ENCODE measurements at places on chromosomes 4 and X. TPM values are rescaled to one million over a fixed set of nuclear protein-coding genes. Genes with fewer than 3 reads are reported as not detected.

Gene PAGE1
- not detected for total RNA-seq

Gene ASB12
- 0.22 TPM for total RNA-seq

Gene CLOCK
- total RNA-seq = 16.0 TPM

Gene PAGE2
- total RNA-seq = not detected

Gene VGLL1
- total RNA-seq = 0.24 TPM

Gene PRDM5
- 24.1 TPM for total RNA-seq

Gene DMP1
- total RNA-seq = not detected

Gene SCML2
- total RNA-seq = 7.1 TPM

Gene NAT8L
- total RNA-seq = 20.7 TPM

Gene MBNL3
- 9.7 TPM for total RNA-seq

Gene ATOH1
- 0.36 TPM for total RNA-seq

GRCh38 chr4:141158219-141158618 lies 24.9 kb upstream of the RNF150 start:
- H3K27me3 ChIP-seq = no peaks in the 10 kb centered on the region
- DNase-seq = no peak
- no peak overlapping the region for H3K27ac ChIP-seq
- no peaks in the 10 kb centered on the region for H3K4me1 ChIP-seq
- peaks cover 1% of the 10 kb centered on the region for H3K36me3 ChIP-seq
- no peak overlapping the region for H3K4me3 ChIP-seq

DNA sequence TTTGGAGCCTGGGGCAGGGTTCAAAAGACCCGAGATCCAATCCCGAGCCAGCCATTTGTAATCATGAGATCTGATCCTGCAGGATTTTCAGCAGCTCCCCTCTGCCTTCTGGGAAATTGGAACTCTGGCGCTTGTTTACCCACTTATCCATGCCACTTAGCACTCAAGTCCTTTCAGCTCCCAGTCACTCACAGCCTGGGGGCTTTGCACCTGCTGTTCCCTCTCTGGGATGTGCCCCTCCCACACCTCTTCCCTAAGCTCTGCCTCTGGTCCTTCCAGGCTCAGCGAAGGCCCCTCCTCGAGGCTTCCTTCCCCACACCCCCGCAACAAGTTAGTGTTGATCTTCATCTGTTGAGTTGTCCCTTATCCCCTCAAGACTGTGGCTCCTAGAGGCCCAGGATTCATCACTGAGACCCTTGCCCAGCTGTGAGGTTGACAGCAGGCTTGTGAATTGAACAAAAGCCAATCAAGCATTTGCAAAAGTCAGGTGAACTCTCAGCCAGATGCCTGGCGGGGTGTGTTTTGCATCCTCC lies 99.1 kb upstream of the AFAP1 start:
- no peak overlapping the region for H3K4me3 ChIP-seq
- H3K27ac ChIP-seq = no peak overlapping the region
- peaks cover 4% of the 10 kb centered on the region for H3K27me3 ChIP-seq
- no peak for DNase-seq
- H3K4me1 ChIP-seq = peaks cover 11% of the 10 kb centered on the region

DNA sequence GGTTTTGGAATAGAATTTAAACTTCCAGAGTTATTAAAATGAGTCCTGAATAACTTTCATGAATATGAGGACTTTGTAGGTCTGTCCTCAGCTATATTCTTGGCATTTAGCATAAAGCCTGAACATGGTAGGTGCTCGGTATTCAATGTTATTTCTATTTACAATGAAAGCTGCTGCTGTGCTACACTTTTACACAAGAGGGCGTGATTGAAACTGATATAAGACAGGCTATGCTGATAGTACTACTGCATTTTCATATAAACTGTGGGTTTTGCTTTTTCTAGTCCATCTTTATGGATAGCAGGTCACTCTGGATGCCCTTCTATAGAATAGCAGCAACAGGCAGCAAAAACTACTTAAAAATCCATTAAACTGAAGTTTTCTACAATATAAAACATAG lies 12.3 kb upstream of the GNPDA2 start:
- H3K36me3 ChIP-seq = no peaks in the 10 kb centered on the region
- no peaks in the 10 kb centered on the region for H3K4me1 ChIP-seq
- no peak overlapping the region for H3K4me3 ChIP-seq
- H3K27me3 ChIP-seq = no peaks in the 10 kb centered on the region

DNA sequence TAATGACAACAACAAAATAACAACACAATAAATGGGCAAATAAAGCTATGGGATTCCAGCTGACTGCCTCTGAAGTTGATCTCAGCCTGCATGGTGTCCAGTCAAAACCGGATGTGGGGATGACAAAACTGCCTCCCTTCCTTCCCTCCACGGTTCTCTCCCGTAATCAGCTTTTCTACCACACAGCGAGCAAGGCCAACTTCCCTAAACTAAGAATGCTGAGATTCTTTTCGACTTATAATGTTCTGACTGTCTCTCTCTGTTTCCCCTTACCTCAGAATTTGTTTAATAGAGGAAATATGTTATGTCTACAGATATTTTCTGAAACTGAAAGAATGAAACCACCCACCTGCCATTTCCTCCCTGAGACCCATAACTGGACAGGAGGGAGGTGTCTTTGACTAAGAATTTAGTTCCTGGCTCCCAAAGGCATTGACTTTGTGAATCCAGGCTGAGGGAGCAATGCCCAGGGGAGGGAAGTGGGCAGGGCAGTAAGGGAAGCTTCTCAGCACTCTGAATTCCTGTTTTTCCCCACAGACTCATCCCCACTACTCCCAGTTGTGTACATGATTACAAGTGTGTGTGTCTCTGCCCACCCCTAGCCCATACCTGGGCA lies 1.0 kb upstream of the TLR1 start:
- no peaks in the 10 kb centered on the region for H3K27me3 ChIP-seq
- peak overlapping the region; percentile 9 for H3K4me3 ChIP-seq
- no peak for DNase-seq
- peaks cover 11% of the 10 kb centered on the region for H3K36me3 ChIP-seq

DNA sequence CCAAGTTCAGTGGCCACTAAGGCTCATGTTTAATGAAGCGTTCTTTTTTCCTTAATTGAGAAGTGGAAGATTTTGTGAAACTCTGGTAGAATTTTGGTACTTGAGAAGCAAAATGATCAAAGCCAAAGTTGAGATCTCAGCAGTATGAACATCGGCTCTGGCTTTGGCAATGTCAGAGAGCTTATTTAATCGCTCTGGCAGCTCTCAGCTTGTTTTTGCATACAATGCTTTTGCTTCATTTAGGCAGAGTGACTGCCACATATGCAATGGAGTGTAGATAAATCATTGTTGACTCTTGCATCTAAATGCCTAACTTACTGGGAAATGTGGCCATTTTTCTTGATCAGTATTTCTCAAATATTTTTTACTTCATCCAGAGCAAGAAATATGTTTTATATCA lies 135.7 kb downstream of the AASDH start:
- H3K27me3 ChIP-seq = no peaks in the 10 kb centered on the region
- no peak for DNase-seq
- H3K4me3 ChIP-seq = no peak overlapping the region
- H3K27ac ChIP-seq = no peak overlapping the region

- no peak overlapping the region for H3K4me3 ChIP-seq
- no peak overlapping the region for H3K27ac ChIP-seq
- no peak for DNase-seq
- peaks cover 6% of the 10 kb centered on the region for H3K4me1 ChIP-seq
These were observed 133.2 kb downstream of the ARHGAP6 start for GRCh38 chrX:11532291-11533078.

GRCh38 chr4:168796362-168797106 lies 213.5 kb downstream of the CBR4 start:
- H3K4me3 ChIP-seq = no peak overlapping the region
- H3K27me3 ChIP-seq = no peaks in the 10 kb centered on the region
- no peaks in the 10 kb centered on the region for H3K36me3 ChIP-seq
- no peak for DNase-seq

DNA sequence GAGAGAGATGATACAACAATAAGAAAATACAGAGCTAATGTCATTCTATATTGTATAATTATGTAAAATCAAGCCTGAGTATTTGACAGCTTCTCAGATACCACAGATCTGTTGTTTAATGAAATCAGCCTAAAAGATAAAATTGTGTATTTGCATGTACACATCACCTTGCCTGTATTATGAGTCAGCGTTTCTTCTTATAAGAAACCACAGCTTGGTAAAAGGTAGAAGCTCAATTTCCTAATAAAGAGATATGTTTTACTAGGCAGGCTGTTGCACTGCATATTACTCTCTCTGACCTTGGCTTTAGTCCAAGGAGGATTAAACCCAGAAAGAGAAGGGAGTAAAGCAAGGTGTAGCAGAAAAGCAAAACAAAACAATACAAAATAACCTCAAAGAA lies 121.3 kb downstream of the PPARGC1A start:
- no peak for DNase-seq
- H3K4me3 ChIP-seq = no peak overlapping the region
- H3K27me3 ChIP-seq = no peaks in the 10 kb centered on the region
- H3K27ac ChIP-seq = no peak overlapping the region
- H3K36me3 ChIP-seq = no peaks in the 10 kb centered on the region
- H3K4me1 ChIP-seq = peaks cover 15% of the 10 kb centered on the region

GRCh38 chr4:137156054-137156453 lies 376.2 kb downstream of the PCDH18 start:
- no peak for DNase-seq
- no peaks in the 10 kb centered on the region for H3K36me3 ChIP-seq

GRCh38 chrX:70423936-70424675 lies 992 bp downstream of the GDPD2 start:
- no peak overlapping the region for H3K4me3 ChIP-seq
- DNase-seq = no peak
- peaks cover 2% of the 10 kb centered on the region for H3K36me3 ChIP-seq

GRCh38 chr4:99504804-99505502 lies 5.9 kb upstream of the C4orf17 start:
- H3K4me3 ChIP-seq = no peak overlapping the region
- no peak overlapping the region for H3K27ac ChIP-seq
- no peaks in the 10 kb centered on the region for H3K36me3 ChIP-seq
- no peak for DNase-seq

GRCh38 chr4:153205757-153206156 lies 1.5 kb downstream of the TRIM2 start:
- H3K36me3 ChIP-seq = no peaks in the 10 kb centered on the region
- H3K27me3 ChIP-seq = no peaks in the 10 kb centered on the region
- H3K4me3 ChIP-seq = peak overlapping the region; percentile 81
- no peak for DNase-seq
- peak overlapping the region; percentile 96 for H3K27ac ChIP-seq

- H3K36me3 ChIP-seq = peaks cover 4% of the 10 kb centered on the region
- no peak overlapping the region for H3K4me3 ChIP-seq
- H3K27ac ChIP-seq = no peak overlapping the region
- peaks cover 13% of the 10 kb centered on the region for H3K4me1 ChIP-seq
These were observed 54.1 kb downstream of the GRK4 start for GRCh38 chr4:3017504-3017903.

DNA sequence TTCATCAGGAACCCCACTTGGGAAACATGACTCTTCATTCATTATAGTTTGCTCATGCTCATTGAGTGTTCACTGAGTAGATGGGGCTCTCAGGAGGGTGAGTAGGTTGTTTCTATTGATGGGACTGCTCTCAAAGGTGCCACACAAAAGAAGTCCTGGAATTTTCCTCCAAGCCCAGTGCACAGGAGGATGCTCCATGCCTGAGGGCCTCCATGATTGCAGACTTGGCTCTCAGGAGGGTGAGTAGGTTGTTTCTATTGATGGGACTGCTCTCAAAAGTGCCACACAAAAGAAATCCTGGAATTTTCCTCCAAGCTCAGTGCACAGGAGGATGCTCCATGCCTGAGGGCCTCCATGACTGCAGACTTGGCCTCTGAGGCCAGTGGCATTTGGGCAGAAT lies 108.5 kb downstream of the ZNF674 start:
- no peak overlapping the region for H3K4me3 ChIP-seq
- no peaks in the 10 kb centered on the region for H3K36me3 ChIP-seq
- no peaks in the 10 kb centered on the region for H3K27me3 ChIP-seq
- H3K4me1 ChIP-seq = no peaks in the 10 kb centered on the region

DNA sequence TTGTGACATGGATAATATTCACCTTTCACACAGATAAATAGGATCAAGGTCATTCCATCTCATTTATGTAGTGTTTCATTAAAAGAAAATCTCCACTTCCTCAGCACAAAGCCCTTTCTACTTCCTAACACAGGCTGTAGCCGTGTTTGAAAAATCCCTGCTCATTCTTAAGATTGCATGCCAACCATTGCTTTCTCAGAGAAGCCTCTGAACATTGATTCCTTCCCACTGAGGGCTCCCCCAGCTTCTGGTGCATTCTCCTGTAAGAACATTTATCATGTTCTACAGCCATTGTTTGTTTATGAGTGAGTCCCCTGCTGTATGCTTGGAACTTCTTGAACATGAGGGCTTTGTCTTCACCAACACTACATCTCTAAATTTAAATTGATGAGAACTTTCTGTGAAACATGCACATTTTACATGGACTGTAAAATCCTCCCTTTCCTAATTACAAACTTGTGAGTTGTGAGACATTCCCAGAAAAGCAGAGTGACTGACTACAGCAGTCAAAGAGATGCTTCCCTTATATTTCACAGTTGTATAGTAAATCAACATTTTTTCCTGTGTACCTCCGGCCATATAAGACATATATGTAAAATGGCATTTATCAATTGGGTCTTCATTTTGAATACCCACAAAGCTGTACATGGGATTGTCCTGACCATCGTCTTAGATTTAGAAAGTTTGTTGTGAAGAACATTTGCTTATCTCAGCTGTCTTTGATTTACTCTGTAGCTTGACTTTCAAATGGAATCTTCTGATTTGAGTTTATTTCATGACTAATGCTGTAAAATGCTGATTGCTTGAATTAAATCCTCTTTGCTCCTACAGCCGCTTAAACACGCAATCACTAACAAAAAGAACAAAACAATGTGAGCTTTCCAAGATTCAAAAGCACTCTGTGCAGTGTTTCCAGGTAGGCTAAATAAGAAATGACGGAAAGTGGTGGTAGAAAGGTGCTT lies 600.5 kb upstream of the SLIT2 start:
- H3K4me3 ChIP-seq = no peak overlapping the region
- no peaks in the 10 kb centered on the region for H3K36me3 ChIP-seq
- peak overlapping the region; percentile 4 for H3K27ac ChIP-seq
- peaks cover 1% of the 10 kb centered on the region for H3K4me1 ChIP-seq
- DNase-seq = no peak
- H3K27me3 ChIP-seq = no peaks in the 10 kb centered on the region

- no peak overlapping the region for H3K4me3 ChIP-seq
- no peak overlapping the region for H3K27ac ChIP-seq
- no peaks in the 10 kb centered on the region for H3K36me3 ChIP-seq
- no peak for DNase-seq
- no peaks in the 10 kb centered on the region for H3K27me3 ChIP-seq
These were observed 654.5 kb downstream of the STIM2 start for GRCh38 chr4:27515140-27515539.

DNA sequence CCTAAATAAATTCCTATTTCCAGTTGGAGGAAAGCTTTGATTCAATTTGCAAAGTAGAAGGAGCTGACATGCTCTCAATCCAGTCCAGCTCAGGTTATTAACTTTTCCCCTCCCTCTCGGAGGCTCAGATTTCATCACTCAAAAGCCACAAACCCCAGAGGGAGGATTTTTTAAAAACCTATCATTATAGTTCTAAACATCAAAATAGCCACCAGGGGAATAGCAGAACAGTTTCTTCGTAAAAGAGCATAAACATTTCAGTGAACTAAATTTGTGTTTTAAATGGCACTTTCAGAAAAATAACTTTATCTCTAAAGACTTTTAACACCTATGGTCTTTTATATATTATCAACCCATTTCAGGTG lies 8.8 kb downstream of the GPRIN3 start:
- no peaks in the 10 kb centered on the region for H3K36me3 ChIP-seq
- peaks cover 57% of the 10 kb centered on the region for H3K4me1 ChIP-seq
- peak overlapping the region; percentile 32 for H3K4me3 ChIP-seq
- H3K27ac ChIP-seq = peak overlapping the region; percentile 90
- DNase-seq = no peak
